Activated naive CD4-positive, alpha-beta T cell treated with anti-CD3 and anti-CD28 coated beads, Interleukin-2, amount 50 U/mL, for 72 hours (primary cell): ENCODE measurements at places on chromosomes 1 and 21. TPM values are rescaled to one million over a fixed set of nuclear protein-coding genes. Genes with fewer than 3 reads are reported as not detected.

The MFAP2 gene
- not detected for total RNA-seq

The CACNA1S gene
- not detected for total RNA-seq

The DISC1 gene
- total RNA-seq = 12.4 TPM

The ITGB2 gene
- total RNA-seq = 151 TPM

The LMX1A gene
- total RNA-seq = not detected

The CELF3 gene
- not detected for total RNA-seq

The OLIG2 gene
- not detected for total RNA-seq

The TUFT1 gene
- 5.1 TPM for total RNA-seq

The FHAD1 gene
- 0.27 TPM for total RNA-seq

The WNT4 gene
- total RNA-seq = not detected

The KLHDC7A gene
- total RNA-seq = not detected

The AHDC1 gene
- total RNA-seq = 16.5 TPM

The EFNA3 gene
- total RNA-seq = 12.6 TPM

The RIPK4 gene
- total RNA-seq = 1.3 TPM

The ZBTB8A gene
- 0.18 TPM for total RNA-seq

The ABCA4 gene
- total RNA-seq = not detected

The PRSS38 gene
- total RNA-seq = not detected

The PODN gene
- not detected for total RNA-seq

The DMRTA2 gene
- total RNA-seq = not detected

The RAB25 gene
- 0.36 TPM for total RNA-seq

The GBP6 gene
- total RNA-seq = 0.11 TPM

The CEP104 gene
- total RNA-seq = 28.3 TPM

The SYTL1 gene
- 35.1 TPM for total RNA-seq

The SH3BP5L gene
- 33.9 TPM for total RNA-seq

The C1QC gene
- not detected for total RNA-seq

The AK5 gene
- total RNA-seq = 8.9 TPM

The AKR7A3 gene
- 0.68 TPM for total RNA-seq

The RHCE gene
- total RNA-seq = 0.64 TPM

The CASQ2 gene
- not detected for total RNA-seq

The DENND2C gene
- 2.3 TPM for total RNA-seq

The TTC24 gene
- total RNA-seq = 6.8 TPM

The NR5A2 gene
- not detected for total RNA-seq

The PTPN7 gene
- total RNA-seq = 119 TPM

The FCRL2 gene
- not detected for total RNA-seq

The FCRL5 gene
- total RNA-seq = not detected

The RNF19B gene
- total RNA-seq = 31.6 TPM

The NUF2 gene
- 89.1 TPM for total RNA-seq

The CFHR1 gene
- total RNA-seq = not detected

The CNKSR1 gene
- 2.0 TPM for total RNA-seq

The ATP1B1 gene
- total RNA-seq = 3.5 TPM

The ARHGAP30 gene
- 180 TPM for total RNA-seq

The AMIGO1 gene
- 0.97 TPM for total RNA-seq

The TRIM33 gene
- 36.7 TPM for total RNA-seq

The GJA8 gene
- not detected for total RNA-seq

The PLEKHA6 gene
- total RNA-seq = 1.0 TPM
